ENCODE measurements at places on chromosomes 3 and 15.

- DNase-seq = no peak
Measured at GRCh38 chr3:179175358-179175757, 27.2 kb downstream of the PIK3CA start.

GRCh38 chr15:21271566-21271965 is 168.7 kb downstream of the POTEB3 start:
- DNase-seq = no peak

GRCh38 chr15:97867870-97868269 is 92.6 kb upstream of the ARRDC4 start:
- DNase-seq = no peak

DNA sequence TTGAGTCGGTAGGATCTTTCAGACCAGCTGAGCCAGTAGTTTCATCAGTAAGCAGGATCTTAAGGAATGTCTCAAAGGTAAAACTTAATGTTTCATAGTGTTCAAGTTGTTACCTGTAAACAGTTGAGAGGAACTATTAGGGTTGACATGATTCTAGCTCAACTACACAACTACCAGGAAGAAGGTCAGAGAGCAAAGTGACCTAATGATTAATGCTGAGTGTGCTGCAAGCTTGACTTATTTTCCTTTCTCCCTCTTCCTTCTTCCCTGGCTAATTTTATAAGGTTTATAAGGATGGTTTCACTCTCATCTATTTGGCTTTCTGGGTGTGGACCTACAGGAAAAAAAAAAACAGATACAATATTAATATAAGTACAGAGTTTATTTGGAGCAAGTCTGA is 30.2 kb upstream of the LHFPL4 start:
- DNase-seq = no peak

DNA sequence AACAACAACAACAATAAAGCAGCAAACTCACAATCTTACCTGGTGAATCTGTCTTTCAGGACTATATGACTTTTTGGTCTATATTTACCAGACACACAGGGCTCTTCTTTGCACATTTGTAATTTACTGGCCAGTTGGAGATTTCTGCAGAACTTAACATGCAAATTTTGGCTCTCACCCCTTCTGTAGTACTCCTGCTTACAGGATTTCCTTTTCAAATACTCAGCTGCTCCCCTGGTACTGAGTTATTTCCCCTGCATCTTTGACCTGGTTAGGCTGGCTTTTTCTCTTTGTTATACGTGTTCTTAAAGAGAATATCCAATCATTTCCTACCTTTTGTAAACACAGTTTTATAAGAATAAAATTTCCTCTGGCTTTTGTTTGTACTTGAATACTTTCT is 228.0 kb downstream of the MBNL1 start:
- DNase-seq = no peak

- DNase-seq = no peak
Measured at GRCh38 chr15:77633913-77634265, 1.2 kb upstream of the LINGO1 start.

DNA sequence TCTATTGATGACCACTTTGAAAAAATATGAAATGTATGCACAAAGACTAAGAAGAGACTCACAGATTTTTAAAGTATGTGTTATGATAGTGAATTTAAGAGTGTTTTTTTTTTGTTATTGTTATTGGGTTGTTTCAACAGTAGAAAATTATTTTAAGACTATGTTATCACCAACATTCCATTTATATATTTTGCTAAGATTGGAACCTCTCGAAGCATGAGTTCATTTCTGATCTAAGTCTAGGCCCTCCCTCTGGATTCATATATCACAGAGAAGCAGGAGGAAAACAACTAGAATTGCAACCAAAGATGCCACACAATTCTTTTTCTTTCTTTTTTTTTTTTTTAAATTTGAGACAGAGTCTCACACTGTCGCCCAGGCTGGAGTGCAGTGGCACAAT is 46.8 kb downstream of the ITGB5 start:
- no peak for DNase-seq

DNA sequence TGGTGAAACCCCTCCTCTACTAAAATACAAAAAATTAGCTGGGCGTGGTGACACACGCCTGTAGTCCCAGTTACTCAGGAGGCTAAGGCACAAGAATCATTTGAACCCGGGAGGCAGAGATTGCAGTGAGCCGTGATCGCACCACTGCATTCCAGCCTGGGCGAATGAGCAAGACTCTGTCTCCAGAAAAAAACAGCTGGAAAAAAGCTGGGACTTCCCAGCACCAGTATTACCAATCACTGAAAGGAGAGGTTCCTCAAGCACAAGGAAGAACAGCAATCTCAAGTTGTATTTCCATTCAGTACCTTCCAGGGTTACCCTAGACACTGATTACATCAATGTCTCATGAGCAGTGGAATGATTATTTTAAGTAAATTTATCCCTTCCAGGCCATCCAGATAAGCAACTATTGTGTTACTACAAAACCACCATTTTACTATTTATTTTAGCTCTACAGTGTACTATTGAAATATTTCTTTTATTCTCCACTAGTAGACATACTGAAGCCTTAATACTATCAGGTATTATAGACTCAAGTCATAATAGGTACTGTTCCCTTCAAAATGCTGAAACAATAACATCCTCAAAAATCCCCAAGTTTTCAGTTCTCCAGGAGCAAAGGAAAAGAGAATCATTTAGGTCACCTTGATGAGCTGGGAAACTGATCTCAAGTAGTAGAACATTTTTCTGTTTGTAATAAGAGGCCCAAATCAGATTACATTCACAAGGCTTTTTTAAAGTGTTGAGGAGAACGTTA is 54.8 kb upstream of the VGLL4 start:
- DNase-seq = no peak

DNA sequence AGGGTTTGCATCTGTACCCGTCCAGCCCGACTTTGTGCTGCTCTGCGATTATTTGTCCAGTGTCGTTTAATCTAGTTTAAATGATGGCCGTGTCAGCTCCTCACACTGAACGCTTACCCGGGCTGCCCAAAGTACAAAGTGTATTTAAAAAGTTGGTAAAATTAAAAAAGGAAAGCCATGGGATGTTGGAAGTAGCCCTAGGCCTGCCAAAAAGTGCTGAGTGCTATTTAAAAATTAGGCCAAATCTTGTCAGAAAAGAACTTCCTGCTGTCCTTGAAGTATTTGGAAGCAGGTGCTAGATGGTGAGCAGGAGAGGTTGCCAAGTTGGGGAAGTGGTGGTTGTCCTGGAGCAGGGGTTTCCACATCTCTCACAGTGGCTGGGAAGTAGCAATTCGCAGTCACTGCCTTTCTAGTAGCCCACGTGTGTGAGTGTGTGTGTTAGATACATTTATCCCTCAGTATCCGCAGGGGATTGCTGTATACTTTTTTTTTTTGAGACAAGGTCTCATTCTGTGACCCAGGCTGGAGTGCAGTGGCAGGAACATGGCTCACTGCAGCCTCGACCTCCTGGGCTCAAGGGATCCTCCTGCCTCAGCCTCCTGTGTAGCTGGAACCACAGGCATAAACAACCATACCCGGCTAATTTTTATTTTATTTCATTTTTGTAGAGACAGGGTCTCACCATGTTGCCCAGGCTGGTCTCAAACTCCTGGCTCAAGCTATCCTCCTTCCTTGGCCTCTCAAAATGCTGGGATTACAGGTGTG is 664 bp downstream of the PPCDC start:
- DNase-seq = no peak

DNA sequence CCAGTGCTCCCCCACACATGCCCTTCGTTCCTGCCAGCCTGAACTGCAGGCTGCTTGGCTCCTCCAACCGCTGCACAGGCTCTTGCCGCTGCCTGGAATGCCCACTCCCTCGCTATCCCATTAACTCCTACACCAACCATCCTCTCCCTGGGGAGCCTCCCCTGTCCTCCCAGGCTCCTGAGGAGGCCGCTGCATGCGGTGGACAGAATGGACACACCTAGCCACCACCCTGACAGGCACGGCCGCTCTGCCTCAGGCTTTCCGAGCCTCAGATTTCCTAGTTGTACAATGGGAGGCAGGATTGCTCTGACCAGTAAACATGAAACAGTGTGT is 2.3 kb downstream of the PLXNB1 start:
- no peak for DNase-seq

- no peak for DNase-seq
Measured at GRCh38 chr3:134308350-134308891, 57.8 kb upstream of the RYK start.

GRCh38 chr3:5260992-5261501 is 73.5 kb downstream of the EDEM1 start:
- no peak for DNase-seq

DNA sequence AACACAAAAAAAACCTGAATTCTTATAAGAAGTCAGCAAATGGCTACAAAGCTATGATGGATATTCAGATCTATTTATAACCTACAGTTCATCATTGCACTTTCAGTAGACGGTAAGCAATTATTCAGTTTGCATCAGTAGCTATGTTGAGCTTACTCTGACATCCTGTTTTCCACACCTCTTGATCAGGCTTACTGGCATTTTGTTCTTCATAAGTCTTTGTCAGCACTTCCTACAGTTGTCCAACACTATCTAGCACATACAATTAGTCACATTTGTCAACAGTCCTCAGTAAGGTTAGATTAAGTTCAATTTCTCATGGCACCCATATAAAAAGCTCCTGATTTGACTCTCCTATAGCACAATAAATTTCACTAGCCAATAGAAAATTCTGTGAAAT is 71.2 kb upstream of the ST3GAL6 start:
- no peak for DNase-seq

GRCh38 chr3:68060191-68060590 is 405.8 kb upstream of the SUCLG2 start:
- DNase-seq = no peak

GRCh38 chr15:57398336-57398735 is 22.0 kb downstream of the CGNL1 start:
- no peak for DNase-seq

DNA sequence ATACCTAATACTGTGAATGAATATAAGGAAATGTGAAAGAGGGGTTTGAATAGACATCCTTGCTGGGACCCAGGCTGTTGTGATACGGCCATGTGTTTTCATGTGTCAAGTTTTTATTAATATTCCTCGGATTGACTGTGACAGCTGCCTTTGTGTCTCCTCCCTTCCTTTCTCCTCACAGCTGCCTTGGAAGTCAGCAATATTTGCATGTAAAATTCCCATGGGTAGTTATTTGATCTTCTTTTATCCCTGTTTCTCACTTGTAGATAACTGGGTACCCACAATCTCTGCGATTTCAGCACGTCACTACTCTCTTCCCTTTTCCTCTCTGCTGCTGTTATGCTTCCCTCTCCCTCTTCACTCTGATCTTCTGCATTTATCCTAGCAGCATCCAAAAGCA is 9.4 kb downstream of the GPR156 start:
- DNase-seq = no peak

GRCh38 chr15:49154359-49154758 is 1.0 kb downstream of the COPS2 start:
- no peak for DNase-seq

All from NCI-H1417 treated with DMSO at 0.1 percent for 48 hours (cell line).